Activated CD4-positive, alpha-beta T cell treated with anti-CD3 and anti-CD28 coated beads, Interleukin-2, Interleukin-4, amounts not matched to agents 100 ng/mL and 50 ng/mL, durations not matched to agents 16 hours and 8 hours (primary cell): ENCODE measurements at places on chromosomes 2 and 18.

DNA sequence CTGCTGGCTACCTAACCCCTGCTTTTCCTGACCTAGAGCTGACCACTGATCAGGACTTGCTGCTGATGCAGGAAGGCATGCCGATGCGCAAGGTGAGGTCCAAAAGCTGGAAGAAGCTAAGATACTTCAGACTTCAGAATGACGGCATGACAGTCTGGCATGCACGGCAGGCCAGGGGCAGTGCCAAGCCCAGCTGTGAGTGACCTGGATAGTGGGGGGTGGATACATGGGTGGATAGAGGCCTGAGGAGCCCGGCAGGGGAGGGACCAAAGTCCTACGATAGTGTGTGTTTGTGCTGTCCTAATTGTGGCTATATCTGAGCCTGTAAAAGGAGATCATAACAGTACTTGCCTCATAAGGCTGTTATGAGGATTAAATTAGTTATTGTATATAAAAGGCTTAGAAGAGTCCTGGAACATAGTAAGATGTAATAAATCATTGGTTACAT is 8.2 kb downstream of the PLCD4 start:
- no peak for DNase-seq

DNA sequence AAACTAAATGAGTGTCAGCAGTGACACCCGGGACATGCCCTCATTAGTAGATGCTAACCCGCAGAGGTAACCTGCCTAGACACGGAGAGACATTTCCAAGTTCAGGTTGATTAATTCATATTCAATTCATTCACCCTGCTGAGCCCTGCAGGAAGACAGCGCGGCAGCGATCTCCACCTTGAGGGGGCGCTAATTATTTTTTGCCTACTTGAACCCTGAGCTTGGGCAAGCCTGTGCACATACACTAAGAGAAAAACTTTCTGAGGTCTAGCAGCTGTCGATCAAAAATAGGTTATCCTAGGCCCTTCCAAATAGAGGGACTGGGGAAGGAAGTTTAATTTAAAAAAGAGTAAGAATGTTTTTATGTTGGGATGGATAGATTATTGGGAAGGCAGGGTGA is 1.3 kb upstream of the LYPD6 start:
- no peak for DNase-seq

- peak; percentile 16 for DNase-seq
Measured at GRCh38 chr2:231277962-231278361, 79.5 kb downstream of the ARMC9 start.

- no peak for DNase-seq
Measured at GRCh38 chr18:3321133-3321812, 59.3 kb downstream of the MYL12B start.

DNA sequence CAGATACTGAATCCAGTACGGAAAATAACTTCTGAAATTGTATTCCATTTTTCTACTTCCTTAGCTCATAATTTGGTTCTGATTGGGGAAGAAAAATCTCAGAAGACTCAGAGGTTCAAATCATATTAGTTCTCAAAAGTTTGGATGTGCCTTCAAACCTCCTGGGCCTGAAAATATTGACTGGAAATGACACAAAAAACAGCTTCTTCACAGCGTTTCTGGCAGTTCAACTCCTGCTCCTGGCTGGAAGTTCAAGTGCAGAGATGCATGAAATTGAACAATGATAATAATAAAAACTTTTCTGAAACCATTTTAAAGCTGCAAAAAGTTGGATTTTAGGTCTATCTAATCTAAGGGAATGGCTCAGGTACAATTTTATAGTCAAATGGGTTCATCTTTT is 1459.9 kb upstream of the CELF4 start:
- DNase-seq = no peak

DNA sequence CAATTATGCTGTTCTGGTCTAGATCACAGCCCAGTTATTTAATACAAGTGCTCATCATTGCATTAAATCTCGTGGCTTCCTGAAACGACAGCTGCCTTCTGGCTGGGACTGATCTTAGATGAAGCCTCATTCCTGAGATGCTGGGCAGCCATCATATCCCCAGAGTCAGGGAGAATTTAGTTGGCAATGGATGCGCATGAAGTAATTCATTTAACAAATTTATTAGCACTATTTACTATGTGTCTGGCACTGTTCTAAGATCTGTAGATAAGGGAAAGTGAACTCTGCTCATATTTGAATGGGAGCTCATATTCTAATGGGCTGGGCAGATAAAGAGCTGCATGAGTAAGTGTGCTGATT is 244.7 kb downstream of the KCNS3 start:
- DNase-seq = no peak

DNA sequence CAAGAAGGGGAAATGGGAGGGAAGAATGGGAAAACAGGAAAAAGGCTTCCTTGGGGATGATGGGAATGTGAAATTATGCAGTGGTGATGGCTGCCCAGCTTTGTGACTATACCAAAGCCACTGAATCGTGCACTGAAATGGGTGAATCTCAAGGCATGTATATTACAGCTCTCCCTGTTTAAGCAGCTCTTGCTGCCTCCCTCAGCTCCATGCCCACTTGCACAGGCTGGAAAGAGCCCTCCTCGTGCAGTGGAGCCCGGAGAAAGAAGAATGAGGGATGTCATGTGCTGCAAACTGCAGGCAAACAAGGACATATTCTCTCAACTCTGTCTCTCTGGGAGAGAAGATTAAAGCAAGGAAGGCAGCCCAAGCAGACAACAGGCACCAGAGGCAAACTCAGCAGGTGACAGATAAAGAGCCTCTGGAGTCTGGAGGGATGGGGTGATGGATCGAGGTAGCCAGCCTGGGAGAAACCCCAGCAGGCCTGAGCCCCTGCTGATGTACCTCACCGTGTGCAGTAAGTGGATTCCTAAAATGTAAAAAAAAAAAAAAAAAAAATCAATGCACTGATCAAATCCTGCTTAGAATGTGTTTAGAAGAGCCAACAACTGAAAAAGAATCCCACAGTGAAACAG is 62.4 kb upstream of the SLC66A3 start:
- no peak for DNase-seq

GRCh38 chr2:82501217-82501616 is 1957.9 kb downstream of the SUCLG1 start:
- DNase-seq = no peak

- no peak for DNase-seq
Measured at GRCh38 chr18:64981915-64982314, 768.9 kb upstream of the CDH7 start.

DNA sequence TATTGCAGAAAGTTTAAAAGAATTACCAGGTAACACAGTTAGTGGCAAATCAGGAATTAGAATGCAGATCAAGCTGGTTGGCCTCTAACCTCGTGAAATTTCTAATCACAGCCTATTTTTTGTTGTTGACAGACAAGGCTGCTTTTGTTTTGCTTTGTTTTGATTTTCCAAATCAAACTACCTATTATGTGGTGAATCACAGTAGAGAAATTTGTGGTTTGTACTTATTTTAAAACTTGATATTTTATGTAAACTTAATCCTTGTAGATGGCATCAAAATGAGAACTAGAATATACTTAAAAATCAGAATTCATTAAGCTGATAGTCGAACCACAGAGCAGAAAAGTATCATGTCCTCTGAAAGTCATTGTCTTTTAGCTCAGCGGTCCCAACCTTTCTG is 258.1 kb downstream of the CTNNA2 start:
- DNase-seq = no peak

DNA sequence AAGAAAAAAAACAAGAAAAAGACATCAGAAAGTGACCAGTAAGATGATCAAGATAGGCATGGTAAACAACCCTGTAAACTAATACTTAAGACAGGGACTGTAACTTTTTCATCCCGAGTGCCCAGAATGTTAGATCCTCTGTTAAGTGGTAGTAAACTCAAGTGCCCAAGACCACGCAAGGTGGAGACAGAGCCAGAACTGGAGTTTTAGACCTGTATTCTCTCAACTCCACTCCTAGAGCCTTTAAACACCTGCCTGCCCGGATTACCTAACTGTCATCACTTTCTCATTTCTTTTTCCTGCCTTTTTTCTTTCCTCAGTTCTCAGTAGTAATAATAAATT is 75.2 kb upstream of the CDCA7 start:
- no peak for DNase-seq
